ENCODE measurements at places on chromosomes 2 and 18.

DNA sequence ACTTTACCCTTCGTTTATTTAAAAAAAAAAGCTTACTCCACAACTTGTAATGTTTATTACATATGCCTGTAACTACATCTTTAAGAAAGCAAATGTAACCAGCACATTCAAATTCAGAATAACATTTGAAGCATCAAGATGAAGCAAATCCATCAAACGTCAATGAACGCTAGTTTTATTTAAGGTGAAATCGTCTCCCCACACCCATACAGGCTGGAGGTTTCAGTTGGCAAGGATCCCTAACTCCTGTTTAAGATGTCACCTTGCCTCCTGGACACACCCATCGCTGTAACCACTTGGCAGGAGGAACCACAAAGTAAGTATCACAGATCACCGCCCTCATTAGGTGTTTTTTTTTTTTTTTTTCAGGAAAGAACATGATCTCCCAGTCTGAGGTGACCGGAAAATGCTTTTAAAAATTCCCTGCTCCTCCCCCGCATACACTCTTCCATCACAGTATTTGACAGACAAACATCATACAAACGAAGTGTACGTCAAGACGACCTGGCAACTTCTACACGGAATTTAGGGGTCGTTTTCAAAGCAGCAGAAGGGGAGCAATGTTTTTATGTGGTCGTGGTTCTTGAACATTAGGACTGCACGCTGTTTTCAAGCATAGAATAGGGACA, 19.7 kb upstream of the STPG4 start:
- peak; percentile 50 for DNase-seq

- DNase-seq, result peak; percentile 46
Observed at GRCh38 chr2:60644951-60645350, 91.5 kb upstream of the BCL11A start.

DNA sequence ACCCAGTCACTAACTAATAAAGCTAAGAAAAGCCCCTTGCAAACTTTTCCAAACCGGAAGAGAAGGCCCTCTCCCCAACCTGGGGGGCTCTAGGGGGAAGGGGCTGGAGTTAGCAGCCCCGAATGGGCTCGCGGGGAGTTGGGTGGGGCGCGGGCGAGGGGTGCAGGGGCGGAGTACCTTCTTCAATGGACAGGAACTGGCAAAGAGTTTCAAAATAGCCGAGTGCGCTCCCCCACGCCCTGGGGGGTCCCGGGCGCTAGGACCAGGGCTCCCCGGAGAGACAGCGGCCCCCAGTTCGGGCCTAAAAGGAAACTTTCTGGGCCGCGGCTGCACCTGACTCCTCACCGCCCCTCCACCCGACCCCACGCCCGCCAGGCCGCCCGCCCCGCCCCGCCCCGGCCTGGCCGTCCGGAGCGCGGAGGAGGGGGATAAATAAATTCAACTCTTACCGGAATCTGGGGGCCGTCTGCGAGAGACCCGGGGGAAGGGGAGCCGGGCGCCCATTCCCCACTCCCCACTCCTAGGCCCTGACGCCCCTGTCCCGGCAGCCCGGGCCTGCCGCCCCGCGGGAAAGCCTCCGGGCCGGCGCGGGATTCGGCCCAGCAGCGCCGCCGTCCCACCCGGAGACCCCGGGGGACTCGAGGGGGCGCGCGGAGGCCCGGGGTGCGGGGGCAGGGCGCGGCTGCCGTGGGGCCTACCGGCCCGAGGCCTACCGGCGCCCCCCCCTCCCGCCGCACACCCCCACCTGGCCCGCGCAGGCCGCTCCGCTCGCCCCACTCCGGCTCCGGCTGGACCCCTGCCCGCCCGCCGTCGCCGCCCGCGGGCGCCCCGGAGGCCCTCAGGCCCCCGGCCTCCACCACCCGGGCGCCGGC, 868 bp downstream of the INO80D start:
- DNase-seq, result peak; percentile 40

GRCh38 chr18:57881818-57882413, 78.8 kb upstream of the ATP8B1 start:
- peak; percentile 70 for DNase-seq

- DNase-seq, result no peak
Observed at GRCh38 chr2:50635824-50636223, 396.1 kb downstream of the NRXN1 start.

DNA sequence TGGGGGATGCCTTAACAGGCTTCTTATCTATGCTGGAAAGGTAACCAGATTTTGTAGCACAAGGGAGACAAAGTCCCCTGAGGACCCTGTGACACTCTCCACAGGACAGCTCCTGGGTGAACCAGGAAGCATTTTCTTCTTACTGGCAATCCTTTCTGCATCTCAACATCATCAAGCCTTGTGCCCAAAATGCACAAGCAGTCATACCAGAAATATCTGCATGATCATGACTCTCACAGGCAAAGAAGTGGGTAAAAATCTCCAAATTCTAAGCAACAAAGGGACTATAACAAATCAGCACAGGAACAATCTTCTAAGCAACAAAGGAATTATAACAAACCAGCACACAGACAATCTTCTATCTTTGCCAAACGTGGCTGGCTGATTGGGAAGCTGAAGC, 99.1 kb upstream of the CD226 start:
- DNase-seq, result no peak

- no peak for DNase-seq
Observed at GRCh38 chr2:179098080-179098689, 48.2 kb upstream of the CCDC141 start.

DNA sequence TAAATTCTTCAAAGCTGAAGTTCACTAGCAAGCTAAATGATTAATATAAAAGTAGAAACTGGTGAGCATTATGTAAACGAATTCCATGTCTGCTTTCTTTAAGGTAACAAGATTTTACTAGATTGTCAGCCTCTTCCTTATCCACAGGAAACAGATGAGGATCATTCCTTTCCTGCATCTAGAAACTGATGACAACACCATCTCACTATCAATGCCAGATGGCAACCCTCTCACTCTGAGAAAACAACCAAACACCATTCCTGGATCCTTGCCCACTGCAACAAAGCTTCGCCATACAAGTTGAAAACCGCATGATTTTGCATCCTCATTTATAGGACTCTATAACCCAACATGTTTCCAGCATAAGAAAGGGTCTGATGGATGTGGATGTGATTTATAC, 122.9 kb downstream of the ZNF521 start:
- DNase-seq, result no peak

- no peak for DNase-seq
Observed at GRCh38 chr2:178350051-178350450, 100.9 kb downstream of the PRKRA start.

DNA sequence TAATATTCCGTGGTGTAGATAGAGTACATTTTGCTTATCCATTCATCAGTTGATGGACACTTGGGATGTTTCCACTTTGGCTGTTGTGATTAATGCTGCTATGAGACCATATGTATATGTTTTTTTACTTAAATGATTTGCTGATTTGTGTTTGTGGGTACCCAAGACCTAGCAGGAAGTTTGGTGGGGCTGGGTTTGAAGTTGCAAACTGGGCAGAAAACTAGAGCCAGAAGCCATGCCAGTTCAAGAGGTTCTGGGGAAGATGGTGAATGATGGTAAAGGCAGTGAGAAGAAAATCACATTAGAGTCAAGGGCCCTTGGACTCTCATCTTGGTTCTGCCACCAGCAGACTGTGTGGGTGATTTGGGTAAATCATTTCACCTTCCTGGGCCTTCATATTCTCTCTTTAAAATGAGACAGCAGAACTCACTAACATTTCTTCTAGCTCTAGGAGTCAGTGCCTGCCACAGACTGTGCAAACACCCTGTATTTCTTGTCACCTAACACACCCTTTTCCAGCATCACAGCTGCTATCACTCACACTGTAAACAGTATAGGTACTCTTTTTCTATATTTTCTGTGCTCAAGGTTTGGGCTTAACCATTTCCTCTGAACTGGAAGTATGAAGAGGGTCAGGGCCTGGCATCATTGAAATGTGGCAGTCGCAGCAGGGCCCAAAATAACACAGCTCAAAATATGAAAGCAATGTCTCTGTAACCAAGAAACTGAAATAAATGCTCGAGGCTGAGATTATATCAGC, 8.4 kb upstream of the CTLA4 start:
- DNase-seq, result no peak

- no peak for DNase-seq
Observed at GRCh38 chr18:35658112-35658511, 76.6 kb downstream of the GALNT1 start.

DNA sequence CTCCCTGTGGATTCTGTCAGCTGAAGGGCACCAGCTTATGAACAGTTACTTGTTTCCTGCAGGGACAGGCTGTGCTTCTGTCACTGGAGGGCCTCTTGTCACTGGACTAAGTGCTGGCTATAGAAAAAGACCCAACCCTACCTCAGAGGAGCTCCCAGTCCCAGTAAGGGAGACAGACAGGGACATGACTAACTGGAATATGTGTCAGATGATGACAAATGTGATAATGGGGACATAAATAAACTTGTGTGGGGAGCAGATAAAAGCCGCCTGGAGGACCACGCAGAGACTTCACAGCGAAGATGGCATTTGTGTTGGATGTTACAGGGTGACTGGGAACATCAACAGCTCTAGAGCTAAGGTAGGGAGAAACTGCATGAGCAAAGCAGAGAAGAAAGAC, 95.0 kb downstream of the MAPRE2 start:
- DNase-seq, result no peak

DNA sequence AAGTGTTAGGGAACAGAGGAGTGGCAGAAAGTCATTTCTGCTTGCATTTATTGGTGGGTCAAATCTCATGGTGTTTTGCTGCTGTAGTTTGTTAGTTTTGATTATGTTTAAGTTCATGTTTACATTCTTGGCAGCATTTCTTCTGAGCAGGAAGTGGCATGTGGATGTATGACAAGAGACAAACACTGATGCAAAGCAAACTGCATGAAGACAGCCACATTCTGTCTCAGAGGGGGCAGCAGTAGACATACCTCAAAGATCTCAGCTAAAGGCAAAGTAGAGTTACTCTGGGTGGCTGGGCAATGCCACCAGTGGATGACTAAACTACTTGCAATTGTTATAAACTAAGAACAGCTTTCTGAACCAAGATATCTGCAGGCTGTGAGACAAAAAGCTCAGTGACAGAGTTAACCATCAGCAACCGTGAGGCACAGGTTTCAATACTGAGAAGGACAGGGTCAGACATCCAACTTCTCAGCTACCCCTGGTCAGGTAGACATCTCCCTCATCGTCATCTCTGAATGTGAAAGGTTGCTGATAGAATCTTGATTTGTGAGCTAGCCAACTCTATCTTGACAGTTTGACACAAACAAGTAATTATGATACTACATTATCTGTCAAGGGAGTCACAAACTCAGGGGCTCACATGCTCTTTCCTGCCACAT, 16.4 kb downstream of the GALNT3 start:
- no peak for DNase-seq

DNA sequence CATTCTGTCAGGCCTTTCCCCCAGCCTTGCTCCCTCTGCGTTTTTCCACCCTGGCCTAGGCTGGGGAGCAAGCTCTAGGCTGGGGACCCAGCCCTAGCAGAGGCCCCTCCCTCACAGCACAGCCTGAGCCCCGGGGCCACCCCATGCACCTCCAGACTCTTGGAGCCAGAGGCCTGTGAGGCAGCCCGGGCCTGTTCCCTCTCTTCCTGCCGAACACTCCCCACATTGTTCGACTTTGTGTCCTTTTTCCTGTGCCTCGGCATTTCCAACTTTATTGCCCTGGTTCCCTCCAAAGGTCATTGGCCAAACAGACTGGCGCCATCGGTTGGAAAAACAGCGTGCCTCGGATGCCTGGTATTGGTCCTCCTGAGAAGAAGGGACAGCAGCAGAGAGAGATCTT, 79.7 kb downstream of the HS1BP3 start:
- DNase-seq, result no peak

DNA sequence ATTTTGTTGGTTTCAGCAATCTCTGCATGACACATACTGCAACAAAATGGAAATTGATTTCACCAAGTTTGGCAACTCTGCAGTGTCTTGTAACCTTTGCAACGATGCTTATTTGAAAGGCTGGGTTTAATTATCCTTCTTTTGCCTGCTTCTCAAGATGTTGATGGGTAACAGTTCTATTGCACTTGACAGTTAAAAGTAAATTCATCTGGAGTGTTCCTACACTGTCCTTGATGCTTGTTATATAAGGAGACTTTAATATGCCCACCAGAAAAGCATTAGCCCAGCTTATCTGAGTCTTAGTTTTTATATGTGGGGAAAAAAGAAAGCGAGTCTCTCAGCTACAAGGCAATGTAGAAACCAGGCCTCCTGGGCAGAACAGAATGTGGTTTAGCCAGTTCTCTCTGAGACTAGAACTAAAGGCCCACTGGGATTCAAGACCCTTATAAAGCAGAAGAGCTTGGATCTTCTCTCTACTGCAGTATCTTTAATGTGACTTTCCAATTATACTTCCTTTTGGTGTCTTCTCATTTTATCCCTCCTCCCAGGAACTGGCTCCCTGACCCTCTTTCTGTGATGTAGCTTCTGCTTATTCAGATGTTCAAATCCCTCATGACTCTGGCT, 106.8 kb upstream of the LYPD6 start:
- DNase-seq, result no peak

GRCh38 chr2:11342551-11343367, 1.7 kb downstream of the ROCK2 start:
- peak; percentile 43 for DNase-seq

GRCh38 chr2:99555404-99555803, 65.6 kb upstream of the REV1 start:
- DNase-seq, result no peak

DNA sequence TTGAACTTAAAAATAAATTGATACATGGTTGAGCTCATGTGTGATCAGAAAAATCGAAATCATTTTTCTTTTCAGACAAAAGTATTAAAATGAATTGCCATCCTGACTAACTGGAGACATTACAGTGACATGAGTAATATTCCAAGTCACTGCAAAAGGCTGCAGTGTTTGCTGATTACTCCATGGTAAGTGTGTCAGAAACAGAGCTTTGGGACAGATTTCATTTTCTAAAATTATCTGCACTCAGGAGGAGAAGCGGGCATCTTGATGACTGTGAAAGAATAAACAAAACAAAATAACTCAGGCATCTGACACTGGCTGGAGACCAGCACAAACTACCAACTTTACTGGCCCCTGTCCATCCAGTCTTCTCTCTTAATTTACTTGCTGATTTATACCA, 312.3 kb upstream of the PIK3C3 start:
- DNase-seq, result no peak

- no peak for DNase-seq
Observed at GRCh38 chr2:99762714-99763113, 272.9 kb upstream of the REV1 start.

DNA sequence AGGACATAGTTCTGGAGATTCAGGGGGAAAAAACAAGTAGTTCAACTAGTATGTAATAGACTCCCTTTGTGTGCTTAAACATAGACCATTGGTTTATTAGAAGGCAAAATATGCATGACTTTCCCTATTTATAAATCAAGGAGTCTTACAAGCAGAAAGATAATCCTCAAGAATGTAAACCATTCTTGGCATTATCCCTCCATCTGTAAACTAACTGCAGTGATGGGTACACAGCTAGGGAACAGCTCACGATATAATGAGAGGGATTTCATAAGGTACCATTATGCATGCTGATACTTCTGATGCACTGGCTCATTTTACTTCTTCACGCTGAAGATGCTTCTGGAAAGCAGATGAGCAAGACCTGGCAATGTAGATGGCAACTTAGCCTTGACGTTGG, 878 bp downstream of the FBXO15 start:
- no peak for DNase-seq

GRCh38 chr2:8306530-8307351, 375.1 kb upstream of the ID2 start:
- DNase-seq, result no peak
